RPMI7951 (cell line): ENCODE measurements at places on chromosomes 4 and X. TPM values are rescaled to one million over a fixed set of nuclear protein-coding genes. Genes with fewer than 3 reads are reported as not detected.

The FGD1 gene
- total RNA-seq: 7.0 and 8.0 TPM in 2 replicates

- DNase-seq: peak; percentile 67
Observed at GRCh38 chrX:68114573-68115129, 318.6 kb downstream of the OPHN1 start.

DNA sequence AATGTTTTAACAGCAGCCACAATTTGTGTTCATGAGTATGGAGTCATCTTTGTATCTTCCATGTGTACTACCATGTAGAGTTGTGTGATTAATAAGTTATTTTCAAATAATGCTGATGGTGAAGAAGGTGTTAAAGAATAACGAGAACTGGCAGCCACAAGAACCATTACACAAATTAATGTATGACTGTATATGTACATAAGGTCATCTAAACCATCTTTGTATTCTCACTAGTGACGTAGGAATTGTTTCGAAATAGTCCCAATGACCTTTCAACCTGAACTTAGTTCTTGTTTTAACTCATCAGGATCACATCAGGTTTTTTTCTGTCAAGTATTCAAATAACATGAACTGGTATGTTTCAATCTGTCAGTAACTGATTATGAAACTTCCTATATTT, 48.3 kb upstream of the NOCT start:
- no peak for DNase-seq

- DNase-seq: no peak
Observed at GRCh38 chrX:6227453-6227835, 1.2 kb downstream of the NLGN4X start.

DNA sequence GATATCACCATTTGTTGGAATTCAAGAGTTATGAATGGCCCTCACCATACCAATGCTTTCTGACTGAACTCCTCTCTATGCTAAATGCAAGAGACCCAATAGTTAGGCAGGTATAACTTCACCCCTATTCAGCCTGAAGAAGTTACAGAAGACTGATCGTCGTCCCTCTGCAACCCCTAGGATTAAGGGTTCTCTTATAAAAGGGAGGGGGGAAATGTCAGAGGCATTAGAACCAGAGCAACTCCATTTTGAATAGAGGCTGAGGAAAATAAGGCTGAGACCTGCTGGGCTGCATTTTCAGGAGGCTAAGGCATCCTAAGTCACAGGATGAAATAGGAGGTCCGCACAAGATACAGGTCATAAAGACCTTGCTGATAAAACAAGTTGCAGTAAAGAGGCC, 494.3 kb downstream of the SPRY1 start:
- DNase-seq: no peak

DNA sequence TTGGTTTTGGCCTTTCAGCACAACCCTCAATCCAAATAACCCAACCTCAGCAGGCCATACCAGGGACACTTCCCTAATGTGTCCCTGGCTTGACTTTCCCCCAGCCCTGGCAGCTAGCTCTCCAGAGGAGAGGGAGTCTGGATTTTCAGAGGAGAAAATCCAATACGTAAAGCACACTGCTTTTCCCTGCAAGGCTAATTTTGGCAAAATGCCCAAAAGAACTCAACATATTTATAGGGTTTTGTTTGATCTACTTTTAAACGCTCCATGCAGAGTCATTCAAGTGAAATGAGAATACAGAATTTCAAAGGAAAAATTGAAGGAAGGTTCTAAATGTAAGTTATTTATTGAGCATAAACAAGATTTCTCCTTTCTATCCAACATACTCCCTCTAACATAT, 167.2 kb downstream of the SH3KBP1 start:
- DNase-seq: no peak

DNA sequence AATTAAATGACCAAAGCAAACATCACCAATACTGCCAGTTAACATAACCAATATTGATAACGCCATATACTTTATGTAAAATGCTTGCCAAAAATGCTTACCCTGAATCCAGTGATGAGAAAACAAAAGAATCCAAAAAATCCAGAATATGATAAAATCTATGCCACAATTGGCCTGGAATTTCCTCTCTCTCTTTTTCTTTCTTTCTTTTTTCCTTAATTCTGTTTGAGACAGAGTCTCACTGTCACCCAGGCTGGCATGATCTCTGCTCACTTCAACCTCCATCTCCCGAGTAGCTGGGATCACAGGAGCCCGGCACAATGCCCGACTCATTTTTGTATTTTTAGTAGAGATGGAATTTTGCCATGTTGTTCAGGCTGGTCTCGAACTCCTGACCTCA, 9.8 kb upstream of the SLC7A11 start:
- no peak for DNase-seq
